ENCODE measurements at places on chromosomes 3 and 15.

GRCh38 chr15:63339836-63340235, 41.8 kb downstream of the CA12 start:
- DNase-seq, result no peak

- DNase-seq, result no peak
Observed at GRCh38 chr3:7745711-7746110, 755.9 kb upstream of the LMCD1 start.

- DNase-seq, result no peak
Observed at GRCh38 chr3:188567478-188568195, 413.7 kb downstream of the LPP start.

DNA sequence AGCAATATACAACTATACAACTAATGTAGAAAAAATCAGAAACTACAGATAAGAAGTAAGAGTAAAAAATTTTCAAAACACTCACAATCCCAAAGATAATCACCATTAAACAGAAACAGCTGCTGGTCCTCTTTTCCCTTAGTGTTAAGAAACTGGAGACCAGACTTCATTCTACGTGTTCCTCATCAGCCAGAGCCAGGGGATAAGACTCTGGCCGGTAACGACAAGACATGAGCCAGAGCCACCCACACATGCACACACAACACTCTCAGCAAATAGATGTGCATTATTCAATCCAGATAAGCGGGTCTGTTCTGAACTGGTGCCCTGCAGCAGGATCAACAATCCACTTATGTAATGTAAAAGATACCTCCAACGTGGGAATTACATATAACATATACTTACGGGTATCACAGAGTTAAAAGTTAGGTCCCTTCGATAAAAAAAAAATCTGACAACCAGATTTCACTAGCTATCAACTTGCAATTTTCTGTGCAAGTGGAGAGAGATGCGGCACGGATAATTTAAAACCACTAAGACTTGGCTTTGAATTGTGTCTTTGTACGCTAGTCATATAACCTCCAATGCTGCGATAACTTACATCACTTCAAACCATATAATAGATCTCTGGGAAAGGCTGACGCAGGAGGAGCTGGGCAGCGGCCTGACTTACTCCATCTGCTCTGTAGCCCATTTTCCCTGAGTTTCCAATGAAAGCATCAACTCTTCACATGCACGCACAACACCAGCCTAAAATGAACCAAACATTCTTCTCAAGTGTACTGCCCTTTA, 17.8 kb downstream of the PRICKLE2 start:
- no peak for DNase-seq

DNA sequence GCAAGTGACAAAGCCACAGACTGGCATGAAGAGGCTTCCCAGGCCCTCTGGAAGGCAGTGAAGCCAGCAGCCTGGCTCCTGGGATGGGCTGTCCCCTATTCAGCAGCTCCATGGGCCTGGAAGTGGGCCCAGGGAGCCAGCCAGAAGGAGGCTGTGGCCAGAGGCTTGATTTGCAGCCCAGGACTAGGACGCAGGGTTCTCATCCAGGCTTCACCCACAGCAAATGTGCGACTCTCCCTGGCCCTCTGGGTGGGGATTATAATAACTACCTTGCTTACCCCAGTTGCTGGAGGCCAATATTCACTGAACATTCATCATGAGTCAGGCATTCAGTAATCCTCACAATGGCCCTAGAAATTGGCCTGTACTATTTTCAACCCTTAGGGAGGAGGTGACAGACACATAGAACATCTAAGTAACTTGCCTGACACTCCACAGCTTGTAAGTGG, 24.6 kb upstream of the SRP14 start:
- peak; percentile 75 for DNase-seq

DNA sequence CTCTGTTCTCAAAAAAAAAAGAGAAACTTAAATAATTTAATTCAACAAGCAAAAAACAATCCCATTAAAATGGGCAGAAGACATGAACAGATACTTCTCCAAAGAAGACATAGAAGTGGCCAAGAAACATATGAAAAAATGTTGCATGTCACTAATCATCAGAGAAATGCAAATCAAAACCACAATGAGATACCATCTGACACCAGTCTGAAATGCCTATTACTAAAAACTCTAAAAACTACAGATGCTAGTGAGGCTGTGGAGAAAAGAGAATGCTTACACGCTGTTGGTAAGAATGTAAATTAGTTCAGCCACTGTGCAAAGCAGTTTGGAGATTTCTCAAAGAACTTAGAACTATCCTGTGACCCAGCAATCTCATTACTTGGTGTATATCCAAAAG, 382.9 kb downstream of the OTOL1 start:
- DNase-seq, result no peak

DNA sequence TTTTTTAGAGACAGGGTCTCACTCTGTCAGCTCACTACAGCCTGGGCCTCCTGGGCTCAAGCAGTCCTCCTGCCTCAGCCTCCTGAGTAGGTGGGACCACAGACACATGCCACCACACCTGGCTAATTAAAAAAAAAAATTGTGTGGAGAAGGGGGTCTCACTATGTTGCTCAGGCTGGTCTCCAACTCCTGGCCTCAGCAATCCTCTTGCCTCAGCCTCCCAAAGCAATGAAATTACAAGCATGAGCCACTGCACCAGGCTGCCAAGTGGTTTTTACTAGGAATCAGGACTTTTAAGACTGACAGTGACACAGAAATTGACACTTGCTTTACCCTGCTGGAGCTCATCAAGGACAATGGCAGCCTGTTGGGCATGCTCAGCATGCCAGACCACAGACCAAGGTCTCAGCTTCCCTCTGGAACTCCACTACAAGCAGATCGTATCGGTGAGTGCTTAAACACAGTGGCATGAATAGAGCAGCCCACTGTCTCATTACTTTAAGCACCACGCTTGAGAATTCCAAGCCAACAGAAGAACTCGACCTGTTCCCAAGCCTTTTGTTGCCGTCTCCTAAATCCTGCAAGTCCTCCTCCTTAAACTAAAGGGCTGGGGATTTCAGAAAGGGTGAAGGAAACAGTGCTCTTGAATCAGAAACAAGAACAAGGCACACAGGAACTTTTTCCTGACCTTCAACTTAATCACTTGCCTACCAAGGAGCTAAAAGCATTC, 41.4 kb downstream of the EOMES start:
- DNase-seq, result no peak

GRCh38 chr15:58870451-58870850, 63.0 kb downstream of the SLTM start:
- no peak for DNase-seq

DNA sequence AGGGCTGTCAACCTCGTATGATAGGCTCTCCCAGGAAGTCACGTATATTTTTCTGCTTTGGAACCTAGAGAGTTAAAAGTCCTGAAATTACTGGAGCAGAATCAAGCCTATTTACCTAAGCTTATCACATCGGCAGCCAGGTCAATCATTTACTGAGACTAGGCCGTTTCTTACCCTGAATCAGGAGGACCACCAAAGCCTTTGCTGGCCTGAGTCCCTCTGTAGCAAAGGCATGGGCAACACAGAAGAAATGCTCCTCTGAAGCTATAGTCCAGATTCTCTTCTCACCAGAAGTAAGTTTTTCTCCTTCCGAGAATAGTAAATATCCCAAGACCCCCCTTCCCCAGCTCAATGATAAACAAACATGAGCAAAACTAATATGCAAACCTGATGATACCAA, 125.9 kb upstream of the PHLDB2 start:
- DNase-seq, result no peak

GRCh38 chr3:131544557-131544956, 41.8 kb upstream of the MRPL3 start:
- DNase-seq, result no peak

GRCh38 chr3:67870477-67870876, 216.1 kb upstream of the SUCLG2 start:
- no peak for DNase-seq

DNA sequence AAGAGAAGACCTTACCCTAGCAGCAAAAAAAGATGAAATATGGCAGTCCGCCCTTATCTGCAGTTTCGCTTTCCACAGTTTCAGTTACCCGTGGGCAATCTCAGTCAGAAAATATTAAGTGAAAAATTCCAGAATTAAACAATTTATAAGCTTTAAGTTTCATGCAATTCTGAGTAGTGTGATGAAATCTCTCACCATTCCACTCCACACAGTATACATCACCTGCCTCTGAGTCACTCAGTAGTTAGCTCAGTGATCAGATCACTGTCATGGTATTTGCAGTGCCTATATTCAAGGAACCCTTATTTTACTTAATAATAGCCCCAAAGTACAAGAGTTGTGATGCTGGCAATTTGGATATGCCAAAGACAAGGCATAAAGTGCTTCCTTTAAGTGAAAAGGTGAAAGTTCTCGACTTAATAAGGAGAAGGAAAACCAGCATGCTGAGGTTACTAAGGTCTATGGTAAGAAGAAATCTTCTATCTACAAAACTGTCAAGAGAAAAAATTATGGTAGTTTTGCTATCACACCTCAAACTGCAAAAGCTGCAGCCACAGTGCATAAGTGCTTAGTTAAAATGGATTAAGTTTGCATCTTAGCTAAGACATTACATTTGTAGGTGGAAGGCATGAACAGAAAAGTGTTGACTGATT, 48.1 kb downstream of the HSPBAP1 start:
- DNase-seq, result no peak

DNA sequence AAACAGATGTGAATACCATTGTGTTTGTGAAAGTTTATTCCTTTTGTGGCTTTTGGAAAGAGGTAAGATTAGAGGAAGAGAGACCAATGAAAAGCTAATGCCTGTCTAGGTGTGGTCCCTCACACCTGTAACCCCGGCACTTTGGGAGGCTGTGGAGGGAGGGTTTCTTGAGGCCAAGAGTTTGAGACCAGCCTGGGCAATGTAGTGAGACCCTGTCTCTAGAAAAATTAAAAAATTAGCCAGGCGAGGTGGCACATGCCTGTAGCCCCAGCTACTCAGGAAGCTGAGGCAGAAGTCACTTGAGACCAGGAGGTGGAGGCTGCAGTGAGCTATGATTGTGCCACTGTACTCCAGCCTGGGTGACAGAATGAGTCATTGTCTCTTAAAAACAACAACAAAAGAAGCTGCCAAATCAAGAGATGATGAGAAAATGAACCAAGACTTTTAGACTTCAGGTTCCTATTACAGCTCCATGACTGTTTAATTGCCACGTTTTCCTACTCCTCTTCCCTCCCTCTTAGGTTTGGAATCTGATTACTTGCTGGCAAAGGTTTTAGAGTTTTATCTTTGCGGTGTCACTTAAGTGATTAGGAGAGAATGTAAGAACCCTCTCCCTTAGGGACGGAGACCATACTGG, 68.7 kb downstream of the CGNL1 start:
- DNase-seq, result no peak

- DNase-seq, result no peak
Observed at GRCh38 chr3:195441476-195441991, 1.3 kb downstream of the ACAP2 start.

GRCh38 chr3:42025370-42026138, 63.7 kb upstream of the ULK4 start:
- peak; percentile 95 for DNase-seq
